ENCODE measurements at places on chromosomes 16 and 17.

GRCh38 chr17:29603109-29603674 is 10.3 kb downstream of the ANKRD13B start:
- no peak for DNase-seq

DNA sequence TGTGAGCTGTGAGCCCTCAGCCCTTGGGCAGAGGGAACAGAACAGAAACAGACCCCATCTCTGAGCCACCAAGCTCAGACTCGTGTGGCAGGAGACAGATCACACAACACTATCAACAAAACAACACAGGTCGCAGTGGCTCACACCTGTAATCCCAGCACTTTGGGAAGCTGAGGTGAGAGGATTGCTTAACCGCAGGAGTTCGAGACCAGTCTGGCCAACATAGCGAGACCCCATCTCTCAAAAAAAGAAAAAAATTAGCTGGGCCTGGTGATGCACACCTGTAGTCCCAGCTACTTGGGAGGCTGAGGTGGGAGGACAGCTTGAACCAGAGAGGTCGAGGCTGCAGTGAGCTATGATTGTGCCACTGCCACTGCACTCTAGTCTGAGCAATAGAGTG is 5.5 kb upstream of the QPRT start:
- no peak for DNase-seq

DNA sequence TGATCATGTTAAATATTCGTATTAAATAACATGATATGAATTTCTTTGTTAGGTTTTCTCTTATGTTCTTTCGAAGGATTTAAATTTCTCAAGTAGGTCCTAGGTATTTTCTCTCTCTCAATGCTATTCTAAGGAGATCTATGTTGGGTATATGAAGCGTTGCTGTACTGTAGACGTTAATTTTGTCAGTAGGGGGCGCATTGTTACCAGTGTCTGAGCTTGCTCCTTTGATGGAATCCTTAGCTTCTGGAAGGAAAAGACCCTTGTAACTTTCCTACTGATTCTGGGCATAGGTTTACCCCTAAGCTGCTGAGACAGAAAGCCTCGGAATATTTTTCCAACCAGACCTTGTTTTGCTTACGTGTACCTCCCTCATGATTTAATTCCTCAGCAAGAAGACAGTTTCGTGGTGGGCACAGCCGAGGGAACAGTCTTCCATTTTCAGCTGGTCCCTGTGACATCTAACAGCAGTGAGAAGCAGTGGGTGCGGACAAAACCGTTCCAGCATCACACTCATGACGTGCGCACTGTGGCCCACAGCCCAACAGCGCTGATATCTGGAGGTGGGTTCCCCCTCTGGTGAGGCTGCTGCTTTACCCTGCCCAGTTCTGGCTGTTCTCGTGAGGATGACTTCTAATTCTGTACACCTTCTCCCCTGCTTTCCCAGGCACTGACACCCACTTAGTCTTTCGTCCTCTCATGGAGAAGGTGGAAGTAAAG is 17.9 kb downstream of the UTP4 start:
- DNase-seq: peak; percentile 42

DNA sequence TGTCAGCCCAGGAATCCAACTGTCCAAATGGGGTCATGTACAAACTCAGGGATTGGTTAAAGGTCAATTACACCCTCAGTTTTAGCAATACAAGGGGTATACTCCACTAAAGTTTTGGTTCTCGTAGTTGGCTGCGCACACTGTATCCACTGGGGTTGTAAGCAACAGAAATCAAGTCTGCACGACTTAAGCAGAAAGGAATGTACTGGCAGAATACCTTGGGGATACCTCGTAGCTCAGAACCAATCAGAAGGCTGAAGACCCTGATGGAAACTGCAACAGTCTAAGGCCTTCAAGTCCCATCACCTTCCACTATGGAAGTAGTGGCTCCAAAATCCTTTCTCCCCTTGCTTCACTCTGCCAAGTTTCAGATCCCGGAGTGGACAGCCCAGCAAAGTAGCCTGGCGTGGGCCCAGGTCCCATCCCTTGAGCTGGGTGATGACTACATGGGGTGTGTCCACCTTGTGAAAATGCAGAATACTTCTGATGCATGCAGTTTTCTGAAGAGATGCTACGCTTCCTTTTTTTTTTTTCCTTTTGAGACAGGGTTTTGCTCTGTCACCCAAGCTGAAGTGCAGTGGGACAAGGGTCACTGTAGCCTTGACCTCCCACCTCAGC is 21.1 kb upstream of the RPH3AL start:
- DNase-seq: no peak

- DNase-seq: no peak
Measured at GRCh38 chr16:1708768-1709180, 2.8 kb downstream of the MAPK8IP3 start.

GRCh38 chr17:74816905-74817620 is 40.9 kb upstream of the NAT9 start:
- DNase-seq: no peak

GRCh38 chr17:72617557-72617956 is 474.9 kb downstream of the SLC39A11 start:
- no peak for DNase-seq

- DNase-seq: no peak
Measured at GRCh38 chr16:83171396-83171795, 544.6 kb downstream of the CDH13 start.

- DNase-seq: no peak
Measured at GRCh38 chr16:58462997-58463941, 36.7 kb upstream of the NDRG4 start.

GRCh38 chr16:55839115-55839514 is 6.2 kb upstream of the CES1 start:
- DNase-seq: no peak

DNA sequence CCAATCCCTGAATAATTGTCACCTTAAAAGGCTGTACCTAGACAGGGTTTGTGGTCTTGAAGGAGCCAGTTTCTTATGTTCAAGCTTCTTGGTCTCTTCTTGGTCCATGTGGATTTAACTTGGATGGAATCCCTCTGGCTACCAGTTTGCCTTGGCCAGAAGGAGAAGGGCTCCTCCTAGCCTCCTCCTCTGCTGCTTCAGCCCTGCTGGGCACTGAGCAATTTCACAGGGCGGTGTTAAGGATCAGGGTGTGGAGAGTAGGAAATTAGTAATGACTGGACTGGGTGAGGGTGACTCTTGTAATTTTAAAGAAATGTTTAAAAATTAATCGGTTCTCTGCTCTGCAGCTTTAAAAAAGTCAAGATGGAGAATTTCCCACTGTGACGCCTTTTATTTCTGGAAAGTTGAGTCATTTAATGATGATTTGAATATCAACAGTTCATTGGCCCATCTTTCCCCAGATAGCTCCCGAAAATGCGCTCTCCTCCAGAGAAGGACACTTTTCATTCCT is 96.4 kb downstream of the MSI2 start:
- DNase-seq: no peak

DNA sequence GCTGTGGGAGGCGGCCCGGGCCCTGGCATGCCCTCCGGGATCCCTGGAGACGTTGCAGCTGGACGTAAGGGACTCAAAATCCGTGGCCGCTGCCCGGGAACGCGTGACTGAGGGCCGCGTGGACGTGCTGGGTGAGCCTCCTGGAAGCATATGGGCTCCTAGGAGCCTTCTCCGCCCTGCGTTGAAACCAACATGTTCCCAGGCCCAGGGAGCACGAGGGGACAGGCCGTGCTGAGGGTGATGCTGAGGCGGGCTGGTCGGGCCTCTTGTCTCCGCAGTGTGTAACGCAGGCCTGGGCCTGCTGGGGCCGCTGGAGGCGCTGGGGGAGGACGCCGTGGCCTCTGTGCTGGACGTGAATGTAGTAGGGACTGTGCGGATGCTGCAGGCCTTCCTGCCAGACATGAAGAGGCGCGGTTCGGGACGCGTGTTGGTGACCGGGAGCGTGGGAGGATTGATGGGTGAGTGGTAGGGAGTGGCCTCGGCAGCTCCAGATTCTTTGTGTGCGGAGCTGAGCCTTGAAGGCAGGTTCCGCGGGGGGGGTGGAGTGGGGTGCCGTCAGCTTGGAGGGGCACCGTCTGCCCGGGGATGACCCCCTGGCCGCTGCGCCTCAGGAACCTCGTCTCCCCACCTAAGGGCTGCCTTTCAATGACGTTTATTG is 567 bp downstream of the HSD17B1 start:
- DNase-seq: no peak

- DNase-seq: peak; percentile 78
Measured at GRCh38 chr17:42517516-42517915, 18.5 kb upstream of the NAGLU start.

GRCh38 chr17:74199306-74200092 is 4.0 kb upstream of the RPL38 start:
- peak; percentile 53 for DNase-seq

- no peak for DNase-seq
Measured at GRCh38 chr16:83494459-83494858, 313.3 kb upstream of the HSBP1 start.

- DNase-seq: no peak
Measured at GRCh38 chr16:1710811-1711507, 5.0 kb downstream of the MAPK8IP3 start.

GRCh38 chr17:58968426-58969061 is 138.1 kb downstream of the TRIM37 start:
- no peak for DNase-seq

DNA sequence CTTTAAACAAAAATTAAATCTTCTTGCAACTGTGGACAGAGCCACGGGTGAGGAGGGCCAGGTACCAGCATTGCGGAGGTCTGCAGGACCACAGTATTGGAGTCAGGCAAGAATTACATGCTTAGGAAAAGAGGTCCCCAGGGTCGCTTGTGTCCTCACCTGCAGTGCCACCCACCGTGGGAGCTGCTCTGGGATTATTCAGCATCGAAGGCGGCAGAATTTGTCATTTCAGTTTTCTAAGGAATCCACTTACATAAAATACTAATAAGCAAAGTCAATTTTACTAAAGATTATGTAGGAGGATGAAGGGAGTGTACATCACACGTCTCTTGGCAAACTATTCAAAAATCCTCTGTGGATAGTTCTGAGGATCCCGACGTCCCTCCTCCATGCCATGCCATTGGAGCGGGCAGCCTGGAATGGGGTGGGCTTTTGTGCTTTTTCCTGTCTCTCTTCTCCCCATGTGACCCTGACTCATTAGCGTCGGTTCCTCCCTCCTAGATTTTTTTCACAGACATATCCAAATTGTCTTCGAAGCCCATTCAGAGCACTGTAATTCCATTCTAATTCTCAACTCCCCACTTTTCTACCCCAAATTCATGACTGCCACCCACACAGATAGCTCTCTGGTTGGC is 3.0 kb upstream of the PIK3R6 start:
- DNase-seq: no peak

- DNase-seq: no peak
Measured at GRCh38 chr16:63960321-63960720, 1161.5 kb downstream of the CDH11 start.

GRCh38 chr17:35117984-35118383 is 1.7 kb downstream of the RAD51D start:
- DNase-seq: no peak

GRCh38 chr16:65884018-65884417 is 482.5 kb upstream of the CDH5 start:
- DNase-seq: no peak

DNA sequence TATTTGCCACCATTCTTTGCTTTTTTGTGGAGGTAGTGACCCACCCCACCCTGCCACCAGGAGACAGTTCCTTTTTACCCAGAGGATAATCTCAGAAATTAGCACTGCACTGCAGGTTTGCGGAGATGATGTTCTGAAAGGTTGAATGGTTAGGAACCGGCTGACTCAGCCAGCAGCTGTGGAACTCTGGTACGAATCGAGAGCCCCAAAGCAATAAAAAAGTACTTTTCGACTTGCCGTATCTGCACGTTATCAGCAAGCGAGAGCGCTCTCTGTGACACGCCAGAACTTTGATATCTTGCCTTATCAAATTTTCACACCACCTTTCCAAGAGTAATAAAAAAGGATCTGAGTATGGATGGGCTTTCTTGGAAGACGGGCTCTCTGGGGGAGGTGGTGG is 96.3 kb upstream of the EEF2KMT start:
- DNase-seq: no peak

- no peak for DNase-seq
Measured at GRCh38 chr17:68576811-68577496, 24.2 kb downstream of the FAM20A start.

- DNase-seq: no peak
Measured at GRCh38 chr16:3798838-3799237, 81.5 kb upstream of the TRAP1 start.

- no peak for DNase-seq
Measured at GRCh38 chr16:19088341-19088916, 21.0 kb downstream of the COQ7 start.

GRCh38 chr16:66335704-66336329 is 30.7 kb upstream of the CDH5 start:
- DNase-seq: no peak

- no peak for DNase-seq
Measured at GRCh38 chr16:47565454-47565853, 104.3 kb downstream of the PHKB start.

DNA sequence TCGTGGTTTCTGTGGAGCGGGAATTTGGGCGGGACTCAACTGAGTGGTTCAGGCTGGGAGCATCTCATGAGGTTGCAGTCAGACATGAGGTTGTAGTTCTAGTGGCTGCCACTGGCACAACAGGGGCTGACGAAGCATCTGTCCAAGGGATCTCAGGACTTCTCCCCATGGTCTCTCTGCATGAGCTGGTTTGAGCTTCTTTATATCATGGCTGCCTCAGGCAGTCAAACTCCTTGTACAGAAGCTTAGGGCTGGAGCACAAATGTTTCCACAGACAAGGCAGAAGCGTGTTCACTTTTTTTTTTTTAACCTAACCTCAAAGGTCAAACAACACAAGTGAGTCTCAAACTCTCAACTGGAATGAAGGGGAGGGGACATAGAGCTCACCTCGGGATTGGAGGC is 243.3 kb downstream of the MSI2 start:
- no peak for DNase-seq

GRCh38 chr17:37365589-37365988 is 10.2 kb upstream of the C17orf78 start:
- no peak for DNase-seq

DNA sequence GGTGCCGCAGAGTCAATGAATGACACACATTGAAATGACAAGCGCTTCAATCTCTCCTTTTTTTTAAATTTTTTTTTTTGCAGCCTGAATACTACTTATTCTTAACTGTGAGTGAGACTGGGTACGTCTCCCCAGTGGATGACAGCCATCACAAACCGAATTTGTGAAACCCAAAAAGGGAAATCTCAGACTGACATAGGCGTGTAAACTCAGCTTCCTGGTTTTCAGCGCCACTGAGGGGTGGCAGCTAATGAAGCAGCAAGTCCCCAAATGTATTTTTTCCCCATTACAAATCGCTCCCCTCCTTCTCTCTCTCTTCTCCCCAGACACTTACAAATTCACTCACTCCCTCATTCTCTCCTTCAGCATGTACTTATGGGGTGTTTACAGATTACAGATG is 196.0 kb downstream of the MAF start:
- DNase-seq: no peak
